ENCODE measurements at places on chromosomes 4 and X. TPM values are rescaled to one million over a fixed set of nuclear protein-coding genes. Genes with fewer than 3 reads are reported as not detected.
A peak's percentile ranks its signal among the peaks of the same experiment; 100 is the strongest.

Gene PPEF2
- total RNA-seq, result 0.05 TPM

DNA sequence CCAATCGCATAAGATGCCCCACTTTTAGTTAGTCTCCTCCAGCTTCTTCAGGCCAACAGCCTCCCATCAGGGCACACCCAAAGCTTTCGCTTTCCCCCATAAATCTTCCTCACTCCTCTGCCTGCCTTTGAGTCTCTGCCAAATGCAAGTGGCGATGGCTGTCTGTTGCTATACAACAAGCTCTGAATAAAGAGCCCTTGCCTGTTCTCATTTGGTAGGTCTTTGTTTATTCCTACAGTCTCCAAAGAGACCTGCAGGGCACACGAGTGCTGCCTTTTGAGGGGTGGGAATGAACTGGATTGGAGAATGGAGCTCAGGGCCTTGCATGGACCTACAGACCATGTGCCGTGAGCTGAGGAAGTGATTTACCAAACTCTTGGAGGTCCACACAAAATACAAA lies 52.2 kb upstream of the SOD3 start:
- no peak for DNase-seq

GRCh38 chr4:170124406-170124805 lies 34.6 kb upstream of the AADAT start:
- no peak for DNase-seq

Gene RHOH
- 0.70 TPM for total RNA-seq

DNA sequence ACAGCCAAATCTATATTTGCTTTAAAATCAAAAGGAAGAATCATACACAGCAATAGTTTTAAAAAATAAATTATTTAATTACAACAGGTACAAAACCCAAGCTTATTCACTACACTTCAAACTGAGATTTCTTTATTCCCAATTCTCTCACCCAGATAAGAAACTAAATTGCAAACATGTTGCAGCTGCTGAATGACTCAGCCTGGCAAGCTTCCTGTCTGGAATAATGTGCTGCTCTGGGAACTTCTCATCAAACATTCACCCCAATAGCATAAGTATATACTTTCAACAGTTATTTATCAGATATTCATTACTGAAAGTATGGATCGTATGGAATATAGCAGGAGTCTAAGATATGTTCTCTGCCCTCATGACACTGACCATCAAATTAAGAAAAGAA lies 43.0 kb upstream of the GABRA2 start:
- DNase-seq, result no peak

Gene TMEM184C
- total RNA-seq, result 22.0 TPM

DNA sequence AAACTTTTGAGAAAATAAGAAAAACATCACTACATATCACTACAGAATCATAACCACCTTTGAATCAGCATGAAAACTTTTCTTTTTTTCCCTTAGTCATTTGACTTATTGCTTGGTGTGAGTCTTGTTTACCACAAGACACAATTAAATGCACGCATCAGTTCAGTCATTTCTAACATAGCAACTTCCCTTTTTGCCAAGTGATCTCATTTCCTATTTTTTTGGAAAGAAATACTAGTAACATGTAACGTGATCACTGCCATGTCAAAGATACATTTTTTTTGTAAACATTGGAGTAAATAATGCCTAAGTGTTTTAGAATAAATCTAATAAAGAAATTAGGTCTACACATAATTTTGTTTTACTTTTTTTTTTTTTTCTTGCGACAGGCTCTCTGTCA lies 5.1 kb upstream of the CXCL8 start:
- no peak for DNase-seq

DNA sequence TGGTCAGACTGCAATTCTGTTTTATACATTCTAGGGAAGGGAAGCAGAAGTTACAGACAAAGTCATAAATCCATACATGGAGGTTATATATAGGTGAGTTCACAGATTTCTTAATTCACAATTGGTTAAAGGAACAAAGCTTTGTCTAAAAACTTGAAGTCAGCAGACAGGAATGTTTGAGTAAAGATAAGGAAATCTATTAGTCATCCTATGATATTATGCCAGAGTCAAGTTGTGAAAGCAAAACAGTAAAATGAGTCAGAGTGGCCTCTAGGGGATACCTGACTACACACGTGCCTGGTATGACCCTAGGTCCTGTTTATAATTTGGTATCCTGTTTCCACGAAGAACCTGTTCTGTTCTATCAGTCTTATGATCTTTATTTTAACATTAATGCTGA lies 31.5 kb downstream of the ACTRT1 start:
- no peak for DNase-seq

DNA sequence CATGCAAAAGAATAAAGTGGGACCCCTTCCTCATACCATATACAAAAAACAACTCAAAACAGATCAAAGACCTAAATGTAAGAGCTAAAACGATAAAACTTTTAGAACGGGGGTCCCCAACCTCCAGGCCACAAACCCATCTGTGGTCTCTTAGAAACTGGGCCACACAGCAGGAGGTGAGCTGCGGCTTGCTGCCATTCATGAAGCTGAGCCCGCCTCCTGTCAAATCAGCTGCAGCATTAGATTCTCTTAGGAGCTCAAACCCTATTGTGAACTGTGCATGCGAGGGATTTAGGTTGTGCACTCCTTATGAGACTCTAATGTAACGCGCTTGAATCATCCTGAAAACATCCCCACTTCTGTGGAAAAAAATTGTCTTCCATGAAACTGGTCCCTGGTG lies 7.0 kb upstream of the GATA1 start:
- DNase-seq, result no peak

GRCh38 chr4:83266689-83267088 lies 17.9 kb downstream of the COQ2 start:
- no peak for DNase-seq

GRCh38 chr4:4994312-4995097 lies 24.8 kb downstream of the CYTL1 start:
- no peak for DNase-seq

GRCh38 chr4:47736146-47736545 lies 101.7 kb downstream of the CORIN start:
- DNase-seq, result no peak

GRCh38 chr4:80049402-80049801 lies 23.6 kb downstream of the ANTXR2 start:
- no peak for DNase-seq

Gene ACE2
- 1.5 TPM for total RNA-seq

- DNase-seq, result no peak
Observed at GRCh38 chr4:145887241-145887991, 51.2 kb downstream of the ZNF827 start.

DNA sequence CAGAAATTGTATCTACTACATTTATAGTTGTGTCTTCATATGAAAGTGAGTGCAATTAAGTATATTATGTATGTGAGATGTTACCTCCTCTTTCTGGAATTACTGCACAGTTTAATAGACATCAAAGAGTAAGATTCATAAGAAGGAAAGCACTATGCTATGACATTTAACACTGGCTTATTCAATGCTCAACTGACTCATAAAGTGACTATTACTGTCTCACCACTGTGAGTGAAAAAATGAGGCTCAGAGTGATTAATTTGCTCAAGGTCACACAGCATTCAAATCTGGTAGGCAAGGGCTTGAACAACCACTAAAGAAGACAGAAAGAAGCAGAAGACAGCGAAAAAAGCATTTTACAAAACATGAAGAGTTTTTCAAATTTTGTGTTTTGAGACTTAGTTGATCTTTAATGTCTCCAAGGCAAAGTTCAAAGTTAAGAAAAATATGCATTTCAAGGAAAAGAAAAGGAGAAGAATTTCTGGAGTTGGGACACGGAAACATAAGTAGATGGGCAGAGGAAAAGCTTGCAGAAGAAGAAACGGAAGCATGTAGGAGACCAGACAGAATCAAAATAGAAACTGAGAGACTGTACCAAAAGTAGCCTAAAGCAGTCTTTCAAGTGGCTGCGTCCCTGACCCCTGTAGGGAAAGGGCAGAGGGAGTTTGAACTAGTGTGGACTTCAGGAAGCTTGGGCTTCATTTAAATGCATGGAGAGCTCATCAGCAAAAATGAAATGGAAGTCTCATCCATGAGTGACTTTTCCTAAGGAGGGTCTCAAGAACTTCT lies 66.3 kb downstream of the KCNIP4 start:
- DNase-seq, result no peak

GRCh38 chr4:40197879-40198689 lies 1.3 kb downstream of the RHOH start:
- no peak for DNase-seq

GRCh38 chr4:54929459-54929858 lies 195.9 kb downstream of the KDR start:
- DNase-seq, result no peak

DNA sequence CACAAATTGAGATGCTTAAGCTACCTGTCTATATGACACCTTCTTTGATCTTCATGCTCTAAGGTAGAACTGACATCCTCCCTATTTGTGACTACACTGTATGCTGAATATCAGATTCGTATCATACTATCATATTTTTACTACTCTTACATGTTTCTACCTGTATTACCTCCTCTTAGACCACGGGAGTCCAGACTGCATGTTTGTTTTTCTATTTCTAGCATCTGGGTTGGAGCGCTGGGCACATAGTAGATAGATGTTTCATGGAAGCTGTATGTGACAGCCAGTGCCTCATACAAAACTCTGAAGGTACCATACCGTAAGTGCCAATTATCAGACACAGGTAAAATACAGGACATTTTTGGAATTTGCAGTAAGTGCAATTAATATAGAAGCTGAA lies 47.6 kb downstream of the ATP10D start:
- no peak for DNase-seq

- no peak for DNase-seq
Observed at GRCh38 chr4:153131596-153131995, 72.6 kb upstream of the TRIM2 start.

GRCh38 chrX:43898406-43899035 lies 16.3 kb upstream of the MAOB start:
- DNase-seq, result no peak

Gene SPACA5
- total RNA-seq, result not detected

GRCh38 chrX:23901060-23901459 lies 6.7 kb downstream of the APOO start:
- no peak for DNase-seq

Gene RAB9B
- total RNA-seq, result not detected

- DNase-seq, result no peak
Observed at GRCh38 chrX:153885968-153886903, at the start of gene L1CAM. Gene L1CAM (minus strand): TSS chrX:153886173. CDS start chrX:153875836, 10,337 bp downstream.

GRCh38 chr4:8910100-8910821 lies 38.6 kb upstream of the HMX1 start:
- DNase-seq, result peak; percentile 22

GRCh38 chr4:75065909-75066308 lies 133.0 kb downstream of the PARM1 start:
- DNase-seq, result no peak

GRCh38 chr4:3518941-3519340 lies 13.3 kb downstream of the LRPAP1 start:
- DNase-seq, result no peak

Gene PRDM8
- total RNA-seq, result 0.28 TPM

GRCh38 chr4:95850161-95850560 lies 10.3 kb downstream of the PDHA2 start:
- no peak for DNase-seq

Gene IL13RA2
- 0.88 TPM for total RNA-seq

DNA sequence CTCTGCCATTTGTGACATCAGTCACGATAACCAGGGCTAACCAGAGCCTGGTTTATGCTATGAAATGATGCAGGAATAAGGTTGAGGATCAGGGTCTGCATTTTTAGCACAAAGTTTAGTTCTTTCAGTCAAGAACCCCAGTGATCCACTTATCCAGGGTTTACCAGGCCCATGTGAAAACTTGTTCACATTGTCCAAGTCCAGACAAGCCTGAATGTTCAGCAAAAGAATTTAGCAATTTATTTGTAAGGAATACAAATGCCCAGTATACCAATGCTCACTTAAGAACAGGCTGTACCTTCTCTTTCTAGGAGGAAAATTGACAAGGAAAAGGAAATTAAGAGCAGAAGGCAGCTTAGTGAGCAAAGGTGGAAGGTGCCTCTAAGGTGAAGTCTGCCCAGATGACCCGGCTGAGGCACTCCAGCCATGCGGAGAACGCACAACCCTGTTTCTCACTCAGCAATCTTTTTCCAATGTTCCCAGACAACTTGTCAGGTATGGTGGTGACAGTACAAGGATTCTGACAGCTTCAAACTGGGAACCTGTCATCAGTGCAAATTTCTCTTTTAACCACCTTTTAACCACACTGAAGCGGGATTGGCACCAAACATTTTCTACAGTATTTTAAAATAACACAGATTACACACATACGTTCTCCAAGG lies 54.0 kb downstream of the TBC1D9 start:
- no peak for DNase-seq

DNA sequence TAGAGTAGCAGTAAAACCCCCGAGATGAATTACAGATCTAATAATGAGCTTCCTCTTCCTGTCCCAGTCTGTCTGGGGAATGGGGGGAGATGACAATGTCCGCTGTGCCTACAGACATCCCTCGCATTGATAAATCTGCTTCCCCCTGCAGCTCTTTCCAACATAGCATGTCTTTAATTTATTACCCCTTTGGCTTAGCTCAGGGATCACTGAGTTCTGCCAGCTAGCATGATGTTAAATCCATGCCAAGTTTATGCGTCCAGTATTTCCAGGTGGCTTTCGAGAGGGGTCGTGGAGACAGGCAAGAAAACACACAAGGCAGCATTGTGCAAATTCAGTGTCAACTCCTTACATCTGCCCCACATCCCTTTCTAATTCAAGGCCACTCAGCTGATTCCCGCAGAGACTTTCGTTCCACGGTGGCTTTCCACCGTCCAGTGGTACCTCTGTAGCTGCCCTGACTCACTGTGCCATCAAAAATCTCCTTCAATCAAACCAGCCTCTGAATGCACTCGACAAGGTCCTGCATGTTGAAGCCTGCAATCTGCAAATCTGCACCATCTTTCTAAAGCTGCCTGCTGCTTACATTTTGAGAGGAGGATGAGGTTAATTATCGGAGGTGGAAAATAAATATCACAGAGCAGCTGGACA lies 75.1 kb downstream of the MXRA5 start:
- DNase-seq, result no peak

Gene FGD1
- 1.1 TPM for total RNA-seq
